ENCODE measurements at places on chromosomes 12 and 14.

- DNase-seq, result no peak
Measured at GRCh38 chr14:104624939-104625338, 20.4 kb upstream of the TMEM179 start.

GRCh38 chr12:102496591-102496990 lies 16.2 kb upstream of the IGF1 start:
- DNase-seq, result no peak

- DNase-seq, result peak; percentile 71
Measured at GRCh38 chr12:56007564-56008559, 10.8 kb downstream of the SUOX start.

DNA sequence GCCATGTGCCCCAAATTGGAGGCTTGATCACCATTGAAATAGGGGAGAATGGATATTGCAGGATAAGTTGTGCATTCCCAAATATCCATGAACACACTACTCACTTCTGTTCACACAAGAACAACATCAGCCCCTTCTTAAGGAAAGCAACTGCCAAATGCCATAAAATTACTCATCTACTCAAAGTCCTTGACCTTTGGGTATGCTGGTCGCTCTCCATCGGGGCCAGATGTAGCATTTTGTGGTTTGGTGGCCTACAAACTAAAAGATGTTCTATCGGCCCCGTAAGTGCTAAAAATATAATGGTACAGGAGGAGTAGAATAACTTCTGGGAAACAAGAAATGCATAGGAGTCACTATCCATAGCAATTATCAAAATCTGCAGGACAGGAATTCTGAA lies 362.6 kb downstream of the AEBP2 start:
- DNase-seq, result no peak

DNA sequence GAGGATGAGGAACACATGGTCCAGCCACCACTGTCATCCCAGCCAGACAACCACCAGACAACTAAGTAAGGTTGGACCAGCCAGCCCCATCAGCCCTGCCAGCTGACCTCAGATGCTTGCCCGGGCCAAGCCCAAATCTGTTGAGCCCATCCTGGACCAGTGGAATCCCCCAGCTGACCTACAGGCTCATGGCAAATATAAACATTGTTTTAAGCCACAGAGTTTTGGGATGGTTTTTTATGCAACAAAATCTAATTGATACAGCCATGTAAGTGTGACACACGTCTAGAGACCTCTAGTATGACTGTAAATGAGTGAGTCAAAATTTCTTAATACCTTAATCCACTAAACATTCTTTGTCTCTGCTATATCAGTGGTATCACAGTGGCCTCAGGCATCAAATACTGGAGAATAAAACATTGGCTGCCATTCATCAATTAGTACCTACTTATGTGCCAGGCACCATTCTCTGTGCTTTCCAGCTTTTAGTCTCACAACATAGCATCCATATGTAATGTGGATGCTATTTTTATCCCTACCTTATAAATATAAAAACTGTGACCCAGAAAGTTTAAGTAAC lies 24.2 kb upstream of the NT5DC3 start:
- DNase-seq, result no peak

GRCh38 chr12:98470469-98471082 lies 44.8 kb upstream of the TMPO start:
- DNase-seq, result no peak

DNA sequence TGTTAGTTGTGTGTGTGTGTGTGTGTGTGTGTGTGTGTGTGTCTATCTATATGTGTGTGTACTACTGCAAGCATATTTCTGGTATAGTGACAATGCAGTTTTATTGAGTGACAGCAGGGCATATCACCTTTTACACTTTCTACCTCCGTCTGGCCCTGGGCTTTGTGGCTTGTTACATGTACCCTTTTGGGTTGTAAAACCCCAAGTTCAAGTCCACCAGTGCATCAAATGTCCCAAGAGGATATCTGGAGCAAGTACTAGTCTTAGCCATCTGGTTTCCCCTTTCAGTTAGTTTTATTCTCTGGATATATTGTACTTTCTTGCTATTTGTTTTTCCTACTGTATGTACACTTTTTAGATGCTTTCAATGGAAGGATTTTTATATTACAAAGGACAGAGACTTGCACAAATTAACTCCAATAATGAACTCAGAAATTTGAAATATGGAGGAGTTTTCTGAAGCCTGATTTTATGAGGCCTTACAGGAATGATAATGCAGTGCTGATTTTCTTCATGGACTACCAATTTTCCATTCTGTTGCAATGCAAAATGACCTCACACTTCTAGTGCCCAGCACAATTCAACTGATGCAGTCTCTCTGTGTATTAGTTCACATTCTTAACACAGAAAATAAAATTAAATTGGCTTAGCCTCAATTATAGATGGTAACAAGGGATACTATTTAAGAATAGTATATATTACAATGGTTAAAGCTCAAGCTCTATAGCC lies 29.1 kb downstream of the SLC16A7 start:
- no peak for DNase-seq

- DNase-seq, result no peak
Measured at GRCh38 chr12:25718081-25718731, 165.1 kb upstream of the LMNTD1 start.

- DNase-seq, result peak; percentile 58
Measured at GRCh38 chr12:49580572-49581535, 12.9 kb upstream of the MCRS1 start.

GRCh38 chr14:75497191-75497590 lies 25.1 kb upstream of the BATF start:
- peak; percentile 24 for DNase-seq

DNA sequence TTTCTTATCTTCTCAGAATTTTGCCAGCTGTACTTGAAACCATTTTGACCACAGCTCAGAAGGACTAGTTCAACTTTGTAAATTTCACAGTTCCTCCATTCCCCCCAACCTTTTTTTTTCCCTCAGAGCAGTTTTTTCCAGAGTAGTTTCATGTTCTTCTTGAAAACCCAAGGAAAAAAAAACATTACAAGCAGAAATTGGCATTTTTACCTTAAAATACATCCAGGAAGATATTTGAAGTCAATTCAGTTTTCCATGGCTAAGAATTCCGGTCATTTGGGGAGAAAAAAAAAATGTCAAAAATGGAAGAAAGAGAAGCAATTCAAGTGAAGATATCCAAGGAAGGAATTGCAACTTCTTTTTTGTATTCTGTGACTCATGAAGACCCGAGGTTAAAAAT lies 39.5 kb downstream of the SYNE2 start:
- no peak for DNase-seq

GRCh38 chr12:943051-943450 lies 6.4 kb downstream of the RAD52 start:
- no peak for DNase-seq

DNA sequence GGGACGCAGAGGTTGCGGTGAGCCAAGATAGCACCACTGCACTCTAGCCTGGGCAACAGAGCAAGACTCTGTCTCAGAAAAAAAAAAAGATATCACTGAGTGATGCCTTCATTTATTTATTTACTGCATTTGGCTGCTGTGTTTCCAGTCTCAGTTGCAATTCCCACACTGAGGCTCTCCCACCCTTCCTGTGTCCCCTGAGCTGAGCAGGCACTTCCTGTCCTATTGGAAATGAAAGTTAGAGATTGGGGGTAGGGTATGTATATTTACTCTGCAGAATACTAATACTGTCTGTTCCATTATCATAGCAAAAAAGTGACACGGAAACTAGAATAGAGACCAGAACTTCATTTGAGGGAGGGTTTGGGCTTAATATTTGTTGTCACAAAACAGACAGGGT lies 1.6 kb upstream of the RBMS2 start:
- no peak for DNase-seq

- DNase-seq, result no peak
Measured at GRCh38 chr12:38956337-38956736, 50.9 kb upstream of the CPNE8 start.

- DNase-seq, result no peak
Measured at GRCh38 chr14:29370024-29370423, 557.6 kb downstream of the PRKD1 start.

GRCh38 chr12:1911598-1912575 lies 6.6 kb downstream of the CACNA2D4 start:
- DNase-seq, result no peak

DNA sequence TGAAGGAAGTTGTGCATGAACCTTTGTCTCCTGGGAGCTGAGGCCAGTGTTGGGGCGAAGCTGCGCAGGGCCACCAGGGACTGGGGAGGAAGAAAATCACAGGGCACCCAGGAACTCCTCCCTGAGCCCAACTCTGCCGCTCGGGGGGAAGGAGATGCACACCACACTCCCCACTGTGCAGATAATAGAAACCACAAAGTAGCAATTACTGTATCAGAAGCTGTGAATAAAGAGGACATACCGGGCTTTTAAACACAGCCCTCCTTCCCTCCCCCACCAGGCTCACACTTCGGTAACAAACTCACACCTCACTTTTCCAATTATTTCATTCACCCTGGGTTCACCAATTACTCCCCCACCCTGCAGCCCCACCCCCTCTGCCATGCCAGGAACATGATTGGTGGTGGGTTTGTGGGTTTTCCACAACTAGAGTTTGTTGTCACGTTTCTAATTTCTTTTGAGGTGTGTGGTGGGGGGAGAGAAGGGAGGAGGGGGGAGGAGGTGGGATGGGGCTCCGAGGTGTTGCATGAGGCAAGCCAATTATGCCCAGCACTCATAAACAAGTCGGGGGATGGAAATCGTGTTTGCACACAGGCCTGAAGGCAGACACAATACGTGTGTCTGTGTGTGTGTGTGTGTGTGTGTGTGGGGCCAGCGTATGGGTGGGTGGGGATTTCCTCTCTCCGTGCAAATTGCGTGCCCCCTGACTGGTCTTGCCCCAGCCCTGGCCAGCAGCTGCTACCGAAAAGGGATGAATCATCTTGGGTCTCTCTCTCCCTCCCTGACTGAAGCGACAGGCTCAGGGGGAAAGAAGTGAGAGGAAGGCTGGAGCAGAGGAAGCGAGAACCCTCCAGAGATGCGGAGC lies 103.3 kb downstream of the RBM19 start:
- peak; percentile 6 for DNase-seq

- no peak for DNase-seq
Measured at GRCh38 chr12:94589591-94590001, 60.8 kb downstream of the TMCC3 start.

All from CD4-positive, alpha-beta T cell treated with Interleukin-10 for 1 hour (primary cell).